ENCODE measurements at places on chromosomes 4 and X. TPM values are rescaled to one million over a fixed set of nuclear protein-coding genes. Genes with fewer than 3 reads are reported as not detected.

Gene SLC9B1
- 0.14 TPM for total RNA-seq

Gene RNF175
- total RNA-seq = 1.3 TPM

Gene SPANXD
- total RNA-seq = not detected

Gene CLDN34
- not detected for total RNA-seq

Gene UGT2A2
- total RNA-seq = not detected

Measured in cardiac muscle cell (in vitro differentiated cells and primary cell).